ENCODE measurements at places on chromosomes 1 and 21.

GRCh38 chr21:45590726-45591618, 48.7 kb upstream of the SLC19A1 start:
- DNase-seq = no peak

GRCh38 chr1:229412056-229412455, 21.8 kb downstream of the ACTA1 start:
- DNase-seq = no peak

DNA sequence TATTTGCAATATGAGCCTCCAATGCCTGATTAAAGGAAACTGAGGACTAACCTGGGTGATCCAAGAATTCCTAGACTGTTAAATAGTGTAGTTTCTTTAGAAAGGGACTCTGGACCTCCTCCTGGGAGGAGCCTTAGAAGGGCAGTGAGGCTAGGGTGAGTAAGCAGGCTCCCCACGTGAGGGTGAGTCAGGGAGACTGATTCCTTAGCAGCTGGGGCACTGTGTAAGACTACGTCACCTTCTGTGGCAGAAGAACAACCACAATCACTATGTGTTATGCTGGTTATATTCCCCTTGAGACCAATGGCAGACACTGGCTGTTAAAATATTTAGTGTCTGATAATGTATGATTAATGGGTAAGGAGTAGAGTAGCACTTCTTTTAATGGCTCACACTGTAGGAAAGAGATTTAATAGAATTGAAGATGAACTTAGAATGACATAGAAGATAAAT, 53.3 kb upstream of the SYT14 start:
- peak; percentile 12 for DNase-seq

DNA sequence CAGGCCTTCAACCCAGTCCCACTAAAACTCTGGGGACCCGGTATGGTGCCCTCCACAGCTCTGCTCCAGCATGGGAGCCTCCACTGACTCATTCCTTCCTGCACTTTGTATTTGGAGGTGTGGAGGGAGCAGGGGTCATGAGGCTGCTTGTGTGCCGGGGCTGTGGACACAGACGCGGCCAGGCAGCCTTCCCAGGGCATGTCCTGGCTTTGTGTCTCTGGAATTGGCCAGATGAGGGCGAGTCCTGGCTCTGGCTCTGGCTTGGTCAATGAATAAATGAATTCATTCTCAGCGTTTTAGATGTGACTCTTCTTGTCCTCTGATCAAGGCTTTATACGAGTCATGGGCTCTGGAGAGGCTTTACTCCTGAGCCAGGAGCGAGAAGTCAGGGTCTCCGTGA, 19.1 kb downstream of the AJAP1 start:
- peak; percentile 19 for DNase-seq

- no peak for DNase-seq
Observed at GRCh38 chr1:61297887-61298286, 215.5 kb downstream of the NFIA start.

Data from substantia nigra (tissue), 51 donors.